ENCODE measurements at places on chromosomes 13 and 19. TPM values are rescaled to one million over a fixed set of nuclear protein-coding genes. Genes with fewer than 3 reads are reported as not detected.

DNA sequence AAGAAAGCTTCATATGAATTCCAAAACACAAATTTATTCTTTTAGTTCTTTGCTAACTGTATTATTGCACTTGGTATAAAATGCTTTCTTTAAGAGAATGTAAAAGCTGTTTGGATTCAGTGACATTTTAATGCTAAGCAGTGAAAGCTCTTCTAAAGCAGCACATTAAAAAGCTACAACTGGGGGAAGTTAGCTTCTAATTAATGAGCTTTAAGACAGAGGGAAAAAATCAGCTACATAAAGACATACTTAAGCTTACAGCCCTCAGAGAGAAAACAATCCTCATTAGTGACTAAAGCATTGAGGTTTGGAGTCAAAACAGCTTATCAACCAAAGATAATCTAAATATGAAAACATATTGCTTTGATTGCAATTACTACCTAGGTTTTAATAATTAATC lies 1222.2 kb upstream of the SPRY2 start:
- H3K27ac ChIP-seq: no peak overlapping the region
- no peaks in the 10 kb centered on the region for H3K27me3 ChIP-seq
- no peaks in the 10 kb centered on the region for H3K36me3 ChIP-seq

The FAM124A gene
- total RNA-seq: 0.82 TPM

The TMPRSS9 gene
- total RNA-seq: 0.09 TPM

The OR4F17 gene
- total RNA-seq: not detected

The COX7A1 gene
- not detected for total RNA-seq

The IFNL2 gene
- total RNA-seq: not detected
